ENCODE measurements at places on chromosomes 11 and 22. TPM values are rescaled to one million over a fixed set of nuclear protein-coding genes. Genes with fewer than 3 reads are reported as not detected.

The EHF gene
- polyA plus RNA-seq, result 9.0 TPM

The LYVE1 gene
- not detected for polyA plus RNA-seq

The SLC7A4 gene
- 0.03 TPM for polyA plus RNA-seq

The FAM227A gene
- 0.27 TPM for polyA plus RNA-seq

The KRTAP5-2 gene
- polyA plus RNA-seq, result not detected

The IL17REL gene
- not detected for polyA plus RNA-seq

The TECTA gene
- polyA plus RNA-seq, result 0.01 TPM

The TRIOBP gene
- polyA plus RNA-seq, result 26.8 TPM

All from foreskin keratinocyte (primary cell).